ENCODE measurements at places on chromosomes 6 and 20.

DNA sequence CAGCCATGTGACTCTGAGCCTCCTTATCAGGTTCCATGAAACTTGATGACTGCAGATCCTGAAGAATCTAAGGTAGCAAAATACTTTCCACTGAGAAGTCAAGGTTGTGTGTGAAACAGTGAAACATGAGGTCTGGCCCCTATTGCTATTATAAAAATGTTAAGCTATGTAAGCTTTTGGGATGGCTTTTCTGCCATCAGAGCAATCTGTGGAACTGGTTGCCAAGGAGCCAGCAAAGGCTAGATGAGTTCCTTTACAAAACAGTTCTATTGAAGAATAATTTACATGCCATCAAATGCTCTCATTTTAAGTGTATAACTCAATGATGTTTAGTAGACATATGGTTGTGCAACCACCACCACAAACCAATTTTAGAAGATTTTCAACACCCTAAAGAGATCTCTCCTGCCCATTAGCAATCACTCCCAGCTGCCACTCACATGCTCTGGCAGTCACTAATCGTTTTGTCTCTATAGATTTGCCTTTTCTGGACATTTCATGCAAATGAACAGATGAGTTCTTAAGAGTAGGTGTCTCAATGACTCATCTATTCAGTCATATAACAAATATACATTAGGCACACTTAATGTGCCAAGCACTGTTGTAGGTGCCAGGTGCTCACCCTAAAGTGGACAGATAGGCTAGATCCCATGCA is 19.9 kb upstream of the MEP1A start:
- no peak for DNase-seq

DNA sequence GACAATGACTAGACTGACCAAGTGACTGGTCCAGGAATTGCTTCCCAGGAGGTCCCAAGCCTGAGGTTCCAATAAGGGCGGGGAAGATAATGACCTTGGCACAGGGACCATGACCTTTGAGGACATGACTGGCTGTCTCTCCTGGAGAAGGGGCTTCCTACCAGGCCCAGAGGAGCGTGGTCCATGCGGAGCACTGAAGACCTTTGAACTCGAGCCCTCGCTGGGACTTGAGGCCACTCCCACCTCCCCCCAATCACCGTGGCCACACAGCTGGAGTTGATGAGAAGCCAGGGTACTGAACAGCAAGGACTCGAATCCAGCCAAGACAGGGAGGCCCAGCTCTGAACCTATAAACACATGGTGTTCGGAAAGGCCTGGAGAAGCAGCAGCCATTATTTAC is 677.0 kb downstream of the PRKN start:
- DNase-seq: no peak

DNA sequence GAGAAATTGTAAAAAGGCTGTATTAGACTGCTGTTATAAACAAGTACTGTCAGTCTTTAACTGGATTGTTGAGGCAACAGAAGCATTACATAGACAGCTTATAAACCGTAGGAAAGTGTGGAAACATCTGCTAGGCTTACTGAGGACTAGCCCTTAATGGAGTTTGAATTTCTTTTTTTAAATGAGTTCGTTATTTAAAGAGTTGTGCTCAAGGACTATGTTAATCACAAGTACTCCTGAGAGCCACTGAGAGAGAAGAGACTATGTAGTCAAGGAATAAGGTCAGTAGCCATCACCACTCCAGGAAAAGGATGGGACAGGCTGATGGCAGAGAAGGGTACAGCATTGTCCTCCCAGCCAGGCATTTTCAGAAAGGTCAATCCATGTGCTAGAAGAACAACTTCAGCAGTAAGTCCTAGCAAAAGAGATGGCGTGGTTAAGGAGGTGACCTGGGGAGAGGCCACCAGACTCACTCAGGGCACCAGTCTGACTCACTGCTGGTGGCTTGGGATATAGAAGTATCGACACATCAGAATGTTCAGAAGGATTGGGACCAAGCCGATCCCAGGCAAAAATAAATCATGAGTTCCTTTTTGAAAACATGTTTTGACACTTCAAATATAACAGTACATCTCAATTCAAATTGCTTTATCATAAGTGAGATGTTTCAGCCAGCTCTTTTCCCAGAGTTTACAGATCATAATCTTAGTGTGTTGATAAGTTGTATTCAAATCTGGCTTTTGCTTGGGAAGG is 6.4 kb downstream of the RPS12 start:
- no peak for DNase-seq

DNA sequence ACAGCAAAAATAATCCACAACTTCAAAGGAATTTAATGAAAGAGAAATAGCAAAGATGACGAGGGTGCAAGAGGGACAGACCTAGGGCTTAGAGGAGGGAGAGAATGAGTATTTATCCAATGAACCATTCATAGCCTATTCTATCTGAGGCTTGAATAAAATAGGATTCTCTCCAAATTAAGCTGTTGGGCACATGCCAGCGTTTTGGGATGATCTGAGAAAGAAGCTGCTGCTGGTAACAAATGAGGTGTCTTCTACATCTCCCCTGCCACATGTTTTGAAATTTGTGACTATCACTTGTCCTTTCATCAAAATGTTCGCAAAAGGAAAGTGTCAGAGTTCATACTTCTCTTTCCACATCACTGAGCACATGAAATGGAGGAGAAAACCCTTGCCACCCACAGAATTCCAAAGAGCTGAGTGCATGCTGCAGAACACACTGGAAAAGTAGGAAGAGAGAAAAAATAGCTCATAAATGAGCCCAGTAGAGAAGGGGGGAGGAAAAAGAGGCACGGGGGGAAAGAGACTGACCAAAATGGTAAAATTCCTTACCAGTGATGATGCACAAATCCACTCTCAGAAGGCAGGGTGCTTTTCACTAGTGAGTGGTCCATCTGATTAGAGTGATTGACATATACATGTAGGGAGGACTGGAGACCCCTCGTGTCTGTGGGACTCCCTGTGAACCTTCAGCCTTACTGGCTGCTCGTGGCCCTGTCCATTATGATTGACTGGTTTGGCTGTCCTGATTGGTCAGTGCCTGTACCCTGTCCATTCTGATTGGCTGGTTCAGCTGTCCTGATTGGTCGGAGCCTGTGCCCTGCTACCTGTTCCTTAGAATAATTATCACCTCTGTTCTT is 180.5 kb downstream of the OGFRL1 start:
- DNase-seq: no peak

DNA sequence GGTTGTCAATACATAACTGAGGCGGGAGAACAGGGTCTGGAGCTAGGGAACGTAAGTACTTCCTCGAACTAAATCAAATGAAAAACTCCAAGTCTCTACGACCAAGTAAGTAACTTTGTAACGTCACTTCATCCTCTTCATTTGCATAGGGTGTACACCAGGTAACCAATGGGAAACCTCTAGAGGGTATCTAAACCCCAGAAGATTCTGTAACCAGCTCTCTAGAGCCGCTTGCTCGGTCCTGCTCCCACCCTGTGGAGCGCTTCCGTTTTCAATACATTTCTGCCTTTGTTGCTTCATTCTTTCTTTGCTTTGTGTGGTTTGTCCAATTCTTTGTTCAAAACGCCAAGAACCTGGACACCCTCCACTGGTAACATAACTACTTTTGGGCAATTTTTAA is 133.5 kb upstream of the TMEM170B start:
- no peak for DNase-seq

DNA sequence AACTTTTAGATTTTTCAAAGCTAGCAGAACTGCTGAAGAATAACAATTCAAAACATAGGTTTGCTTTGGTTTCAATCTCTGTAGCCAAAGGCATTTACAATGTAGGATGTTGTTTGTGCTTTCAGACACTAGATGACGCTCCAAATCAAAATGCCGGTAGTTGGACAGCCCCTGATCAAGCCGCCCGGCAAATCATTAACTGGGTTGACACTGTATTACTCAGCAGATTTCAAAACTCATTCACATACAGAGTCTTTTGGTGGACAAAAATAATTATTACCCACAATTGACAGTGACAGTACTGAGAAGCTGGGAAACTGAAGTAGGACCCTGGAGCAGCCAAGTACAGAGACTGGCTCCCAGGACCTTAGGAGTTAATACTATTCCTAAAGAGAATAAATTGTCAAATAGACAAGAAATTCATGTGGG is 21.3 kb upstream of the HFE start:
- DNase-seq: no peak

DNA sequence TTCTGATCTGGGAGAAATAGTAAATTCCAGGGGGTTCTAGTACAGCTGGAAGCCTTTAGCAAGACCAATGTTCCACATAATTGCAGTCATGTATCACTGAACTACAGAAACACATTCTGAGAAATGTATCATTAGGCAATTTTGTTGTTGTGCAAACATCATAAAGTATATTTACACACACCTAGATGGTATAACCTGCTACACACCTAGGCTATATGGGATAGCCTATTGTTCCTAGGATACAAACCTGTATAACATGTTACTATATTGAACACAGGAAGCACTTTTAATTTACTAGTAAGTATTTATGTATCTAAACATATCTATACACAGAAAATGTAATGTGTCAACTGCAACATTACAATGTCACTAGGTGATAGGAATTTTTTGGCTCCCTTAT is 525.9 kb upstream of the NRSN1 start:
- no peak for DNase-seq

DNA sequence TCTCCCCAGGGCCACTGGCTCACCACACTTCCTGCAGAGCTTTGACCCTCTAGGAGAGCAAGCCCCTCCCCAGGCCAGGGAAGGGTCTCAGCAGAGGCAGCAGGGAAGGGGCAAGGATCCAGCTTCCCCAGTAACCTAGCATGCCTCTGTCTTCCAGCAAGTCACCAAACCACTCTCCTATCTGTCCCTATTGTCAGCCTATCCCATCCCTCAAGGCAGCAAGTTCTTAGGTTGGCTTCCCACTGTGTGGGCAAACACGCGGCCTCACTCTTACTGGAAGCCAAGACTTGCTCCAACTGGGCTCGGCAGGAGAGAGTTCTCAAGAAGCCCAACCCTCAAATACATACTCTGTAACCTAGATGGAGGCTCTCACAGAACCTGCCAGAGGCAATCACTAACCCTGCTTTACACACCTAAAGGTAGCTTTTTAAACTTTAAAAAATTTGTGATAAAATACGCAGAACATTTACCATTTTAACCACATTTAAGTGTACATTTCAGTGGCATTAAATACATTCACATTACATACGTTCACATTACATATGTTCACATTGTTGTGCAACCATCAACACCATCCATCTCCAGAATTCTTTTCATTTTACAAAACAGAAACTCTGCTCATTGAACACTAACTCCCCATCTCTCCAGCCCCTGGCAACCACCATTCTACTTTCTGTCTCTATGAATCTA is 58.5 kb downstream of the MRPL14 start:
- DNase-seq: no peak

DNA sequence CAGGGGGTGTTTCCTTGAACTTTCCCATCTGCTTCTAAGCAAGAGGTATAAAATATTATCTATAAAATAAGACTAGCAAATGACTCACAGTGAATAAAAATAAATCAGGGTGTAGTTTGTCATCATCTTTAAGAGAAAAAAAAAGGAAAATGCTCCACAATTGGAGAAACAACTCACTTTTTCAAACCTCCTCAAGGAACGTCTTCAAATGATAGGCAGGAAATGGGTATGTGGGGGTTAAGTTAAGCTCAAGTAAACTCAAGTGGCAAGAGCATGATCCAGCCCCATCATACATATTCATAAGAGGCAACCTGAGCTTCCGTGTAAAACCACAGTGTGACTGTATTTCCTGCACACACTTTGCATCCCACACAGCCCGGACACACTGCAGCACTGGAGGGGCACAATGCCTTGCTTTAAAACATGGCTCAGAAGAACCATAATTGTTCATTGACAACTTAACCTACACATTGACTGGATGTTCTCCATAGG is 58.5 kb upstream of the CEP85L start:
- DNase-seq: peak; percentile 54

DNA sequence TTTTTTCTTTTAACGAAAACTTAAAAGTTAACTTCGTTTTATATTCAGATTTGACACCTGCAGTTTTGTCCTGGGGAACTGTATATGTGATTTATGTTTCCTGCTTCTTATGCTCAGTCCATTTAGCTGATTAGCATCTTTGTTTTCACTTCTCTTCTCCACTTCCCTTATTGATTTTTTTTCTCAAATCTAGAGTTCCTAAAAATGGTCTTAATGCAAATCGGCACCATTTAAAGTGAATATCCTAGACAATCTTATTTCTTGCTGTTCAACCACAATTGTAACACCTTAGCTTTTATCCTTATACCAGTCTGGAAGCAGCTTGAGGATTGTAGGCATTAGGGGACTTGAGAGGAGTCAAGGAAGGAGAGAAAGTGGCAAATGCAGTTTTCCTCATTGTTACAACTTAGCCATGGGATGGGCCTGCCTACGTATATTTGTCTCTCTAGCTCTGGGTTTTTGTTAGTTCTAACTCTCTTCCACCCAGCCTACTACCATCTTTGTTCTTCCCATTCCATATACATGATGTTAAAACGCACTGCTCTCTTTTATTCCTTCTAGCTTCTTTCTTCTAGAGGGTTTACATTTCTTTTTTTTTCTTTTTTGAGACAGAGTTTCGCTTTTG is 8.5 kb downstream of the QRSL1 start:
- no peak for DNase-seq

- DNase-seq: no peak
Observed at GRCh38 chr6:106182455-106182854, 96.3 kb downstream of the PRDM1 start.

GRCh38 chr6:147390909-147391536 is 117.5 kb upstream of the SAMD5 start:
- DNase-seq: no peak

DNA sequence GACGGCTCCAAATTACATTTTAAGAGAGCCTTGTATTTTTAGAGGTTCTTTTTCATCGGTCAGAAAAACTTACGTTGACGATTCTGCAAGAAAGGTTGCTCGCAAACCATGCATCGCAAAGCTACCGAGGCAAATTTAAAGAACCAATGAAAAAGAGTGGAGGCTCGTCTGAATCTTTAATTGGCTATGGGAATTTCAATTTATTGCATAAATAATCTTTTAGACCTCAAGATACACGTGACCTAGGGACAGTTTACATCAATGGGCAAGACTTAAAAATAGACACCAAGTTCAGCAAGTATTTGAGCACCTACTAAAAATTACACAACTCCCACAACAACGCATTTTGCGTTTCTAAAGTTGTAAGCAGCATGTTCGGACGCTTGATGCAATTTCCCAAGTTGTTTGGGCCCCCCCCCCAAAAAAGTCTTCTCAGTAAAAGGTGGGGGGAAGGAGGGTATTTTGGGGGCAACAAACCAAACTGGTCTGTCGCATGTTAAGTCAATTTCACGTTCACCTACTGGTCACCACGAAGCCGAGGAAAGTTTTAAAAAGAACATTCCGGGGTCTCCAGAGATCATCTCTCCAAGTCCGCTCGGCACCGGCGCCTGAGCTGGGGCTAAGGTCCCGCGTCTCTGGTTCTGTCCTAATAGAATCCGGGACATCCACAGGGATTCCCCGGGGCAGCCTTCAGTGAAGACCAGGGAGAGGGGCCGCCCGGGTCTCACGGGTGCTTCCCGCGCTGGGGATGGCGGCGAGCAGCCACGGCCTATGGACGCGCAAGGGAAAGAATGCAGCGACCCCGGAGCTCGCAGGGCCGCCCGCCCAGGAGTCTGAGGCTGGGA is 851 bp downstream of the SNX5 start:
- DNase-seq: no peak

- no peak for DNase-seq
Observed at GRCh38 chr6:139580592-139581484, 206.4 kb upstream of the CITED2 start.
